T-cell (primary cell): ENCODE measurements at places on chromosomes 12 and 14. TPM values are rescaled to one million over a fixed set of nuclear protein-coding genes. Genes with fewer than 3 reads are reported as not detected.

Gene NIN
- total RNA-seq: 92.8 TPM

Gene C3AR1
- 0.68 TPM for total RNA-seq

GRCh38 chr12:110937104-110937641, 16.8 kb upstream of the MYL2 start:
- no peaks in the 10 kb centered on the region for H3K36me3 ChIP-seq
- peak; percentile 47 for DNase-seq
- no peak overlapping the region for H3K4me3 ChIP-seq
- no peak overlapping the region for H3K27ac ChIP-seq
- H3K4me1 ChIP-seq: no peaks in the 10 kb centered on the region
- H3K27me3 ChIP-seq: no peaks in the 10 kb centered on the region

Gene LRTM2
- not detected for total RNA-seq

Gene NPFF
- total RNA-seq: not detected

- no peak overlapping the region for H3K4me3 ChIP-seq
- no peak for DNase-seq
- H3K36me3 ChIP-seq: no peaks in the 10 kb centered on the region
- peaks cover 4% of the 10 kb centered on the region for H3K4me1 ChIP-seq
These were observed 31.2 kb upstream of the CHPT1 start for GRCh38 chr12:101666052-101666728.
